ENCODE measurements at places on chromosomes 5 and 9.
A peak's percentile ranks its signal among the peaks of the same experiment; 100 is the strongest.

DNA sequence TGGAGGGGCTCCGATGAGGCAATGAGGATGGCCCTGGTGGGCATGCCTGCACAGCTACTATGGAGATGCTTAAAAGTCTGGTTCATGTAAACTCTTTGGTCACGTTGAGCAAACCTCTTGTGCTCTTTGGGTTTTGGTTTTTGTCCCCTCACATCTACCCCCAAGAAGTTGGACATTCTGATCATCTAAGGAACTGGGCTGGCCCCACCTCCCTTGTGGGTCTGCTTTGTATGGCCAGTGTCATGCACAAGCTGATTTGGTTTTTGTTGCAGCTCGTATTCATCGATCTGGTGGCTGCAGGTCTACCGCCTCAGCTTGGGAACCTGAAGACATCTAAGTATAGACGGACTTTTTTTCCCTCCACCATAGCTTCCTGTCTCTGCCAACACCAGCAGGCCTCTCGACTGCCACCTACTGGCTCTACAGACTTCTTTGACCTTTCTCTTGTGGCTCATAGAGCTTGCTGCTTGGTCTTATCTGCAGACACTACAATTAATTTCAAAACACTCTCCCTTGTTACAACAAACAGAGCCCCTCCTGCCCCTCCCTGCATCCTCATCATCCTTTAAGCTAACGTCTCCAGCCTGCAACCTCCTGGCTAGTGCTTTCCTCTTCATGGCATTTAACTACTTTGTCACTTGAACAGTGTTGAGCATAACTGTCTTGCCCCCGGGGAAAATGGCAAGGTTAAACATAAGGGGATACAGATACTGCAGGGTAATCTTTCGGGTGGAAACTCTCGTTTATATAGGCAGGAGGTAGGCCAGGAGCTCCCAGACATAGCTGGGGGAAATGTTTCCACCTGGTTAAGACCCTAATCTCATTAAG is 34.5 kb downstream of the TSTD2 start:
- peak; percentile 83 for DNase-seq

DNA sequence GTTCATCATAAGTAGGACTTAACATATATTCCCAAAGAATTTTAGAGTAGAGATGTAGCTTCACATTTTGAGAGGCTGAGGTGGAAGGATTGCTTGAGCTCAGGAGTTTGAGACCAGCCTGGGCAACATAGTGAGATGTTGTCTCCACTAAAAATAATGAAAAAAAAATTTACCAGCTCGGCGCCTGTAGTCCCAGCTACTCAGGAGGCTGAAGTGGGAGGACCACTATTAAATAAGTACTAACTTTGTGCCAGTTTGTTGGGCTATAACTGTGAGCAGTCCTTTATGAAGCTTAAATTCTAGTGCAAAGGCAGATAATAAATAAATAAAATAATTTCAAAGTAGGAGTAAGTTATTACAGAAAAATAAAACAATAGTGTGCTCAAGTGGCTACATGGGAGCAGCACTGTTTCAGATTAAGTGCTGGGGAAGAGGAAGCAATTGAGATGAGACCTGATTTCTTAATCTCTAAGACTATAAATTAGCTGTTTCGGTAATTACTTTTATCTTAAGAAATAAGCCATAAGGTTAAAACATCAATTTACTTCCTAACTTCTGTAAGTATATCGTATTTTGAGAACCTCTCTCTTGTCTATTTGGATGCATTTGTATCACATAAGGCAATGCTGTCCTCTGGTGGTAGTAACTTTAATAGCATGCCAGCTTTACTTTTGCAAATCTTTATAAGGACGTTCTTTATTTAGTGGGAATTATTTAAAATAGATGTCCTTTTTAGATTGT is 98.9 kb downstream of the CSNK1G3 start:
- peak; percentile 68 for DNase-seq

DNA sequence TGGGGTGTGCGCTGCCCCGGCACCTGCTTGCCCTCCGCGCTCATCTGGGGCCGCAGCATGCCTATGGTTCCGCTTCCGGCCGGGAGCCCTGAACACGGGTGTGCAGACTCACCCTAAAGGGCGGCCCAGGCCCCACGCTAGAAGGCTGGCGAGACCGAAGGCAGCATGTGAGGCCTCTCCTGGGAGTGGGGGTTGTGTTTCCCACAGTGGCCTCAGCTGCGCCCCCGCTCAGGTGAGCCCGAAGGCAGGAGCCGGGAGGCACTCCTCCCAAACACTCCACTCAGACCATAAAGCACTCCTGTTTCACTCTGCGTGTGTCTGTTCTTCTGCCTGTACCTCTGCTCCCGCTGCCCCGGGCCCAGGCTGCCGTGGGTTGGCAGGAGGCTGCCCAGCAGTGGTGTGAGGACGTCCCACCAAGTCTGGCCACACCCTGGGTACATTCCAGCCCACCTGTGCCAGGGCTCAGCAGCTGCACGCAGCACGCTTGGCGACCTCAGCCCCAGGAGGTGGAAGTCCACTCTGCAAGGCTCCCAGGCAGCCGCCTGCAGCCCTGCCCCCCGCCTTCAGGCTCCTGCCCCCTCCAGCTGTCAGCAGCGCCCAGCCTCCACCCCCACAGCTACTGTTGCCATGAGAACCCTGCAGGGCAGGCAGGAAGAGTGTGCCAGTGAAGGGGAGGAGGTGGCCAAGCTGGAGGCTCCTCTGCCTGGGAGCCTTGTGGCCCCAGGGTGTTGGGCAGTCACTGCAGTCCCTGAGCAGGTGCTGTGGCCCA is 1.2 kb upstream of the AJM1 start:
- DNase-seq: peak; percentile 87

GRCh38 chr9:89739916-89740315 is 135.1 kb downstream of the GADD45G start:
- DNase-seq: no peak

DNA sequence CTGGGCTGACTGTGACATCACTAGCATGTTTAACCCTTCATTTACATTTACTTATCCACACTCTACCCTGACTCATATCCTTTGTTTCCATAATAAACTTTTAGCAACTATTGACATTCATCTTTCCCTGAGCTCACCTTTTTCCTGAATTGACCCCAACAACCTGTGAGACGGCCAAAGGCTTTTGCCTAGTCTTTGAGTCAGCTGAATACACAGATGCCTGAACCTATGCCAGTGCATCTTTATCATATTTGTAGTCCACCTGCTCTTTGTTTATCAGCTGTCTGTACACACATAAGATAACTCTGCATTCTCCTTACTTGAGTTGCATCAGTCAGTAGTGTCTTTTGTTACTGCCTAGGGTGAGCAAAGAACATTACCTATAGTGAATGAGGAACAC is 128.5 kb upstream of the HMHB1 start:
- no peak for DNase-seq

GRCh38 chr5:88644676-88645075 is 238.3 kb downstream of the MEF2C start:
- peak; percentile 6 for DNase-seq
